ENCODE measurements at places on chromosomes 1 and 21.

GRCh38 chr1:14135070-14135469, 435.1 kb downstream of the PRDM2 start:
- DNase-seq = no peak

DNA sequence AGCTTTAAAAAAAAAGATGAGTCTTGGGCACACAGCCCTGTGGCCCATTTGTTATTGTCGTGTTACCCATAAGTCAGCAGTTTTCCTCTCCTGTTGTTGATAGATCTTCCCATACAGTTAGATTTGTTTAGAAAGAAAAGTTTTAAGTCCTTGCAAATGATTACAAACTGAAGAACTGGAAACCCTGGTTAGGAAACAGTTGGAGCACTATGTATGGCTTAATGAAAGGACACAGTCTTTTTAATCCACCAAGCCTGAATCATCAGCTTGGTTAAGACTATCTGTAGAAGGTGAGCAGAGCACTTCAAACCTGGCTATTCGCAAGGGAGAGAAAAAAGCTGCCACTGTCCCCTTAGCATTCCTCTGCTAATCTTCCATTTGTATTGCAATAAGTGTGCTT, 241.0 kb downstream of the DISC1 start:
- DNase-seq = no peak

- no peak for DNase-seq
Measured at GRCh38 chr1:175744833-175745232, 1.4 kb upstream of the TNR start.

DNA sequence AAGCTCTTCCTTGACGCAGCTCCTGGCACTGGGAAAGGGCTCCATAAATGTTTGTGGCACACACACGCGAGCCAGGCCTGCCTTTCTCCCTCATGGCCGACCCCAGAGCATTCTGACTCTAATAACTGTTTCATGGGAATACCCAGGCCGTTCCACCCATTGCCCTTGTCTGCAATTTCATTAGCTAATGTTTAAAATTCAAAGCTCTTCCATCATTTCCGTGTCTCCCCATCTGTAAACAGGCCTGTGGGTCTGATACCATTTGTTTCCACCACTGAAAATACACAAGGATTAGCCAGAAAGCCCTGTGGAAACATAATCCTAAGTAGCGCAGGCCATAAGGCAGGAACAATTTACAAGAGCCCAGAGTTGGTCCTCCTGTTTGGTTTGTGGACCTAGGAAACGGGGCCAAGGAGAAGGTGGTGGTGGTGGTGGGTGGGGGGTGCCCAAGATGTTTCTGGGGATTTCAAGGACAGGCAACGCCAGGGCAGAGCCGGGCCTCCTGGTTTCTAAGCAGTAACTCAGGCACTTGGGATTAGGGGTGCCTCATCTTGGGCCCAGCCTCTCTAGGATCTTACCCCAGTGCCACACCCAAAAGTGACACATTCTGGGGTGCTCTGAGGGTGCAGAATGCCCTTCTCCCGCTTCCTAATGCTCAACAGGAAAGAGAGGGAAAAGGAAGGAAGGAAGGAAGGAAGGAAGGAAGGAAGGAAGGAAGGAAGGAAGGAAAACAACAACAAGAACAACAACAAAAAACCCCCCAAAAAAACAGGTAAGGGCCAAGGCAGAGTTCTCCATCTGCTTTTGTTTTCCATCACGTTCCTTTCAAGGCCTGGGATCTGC, 79.4 kb downstream of the SSBP3 start:
- DNase-seq = no peak

DNA sequence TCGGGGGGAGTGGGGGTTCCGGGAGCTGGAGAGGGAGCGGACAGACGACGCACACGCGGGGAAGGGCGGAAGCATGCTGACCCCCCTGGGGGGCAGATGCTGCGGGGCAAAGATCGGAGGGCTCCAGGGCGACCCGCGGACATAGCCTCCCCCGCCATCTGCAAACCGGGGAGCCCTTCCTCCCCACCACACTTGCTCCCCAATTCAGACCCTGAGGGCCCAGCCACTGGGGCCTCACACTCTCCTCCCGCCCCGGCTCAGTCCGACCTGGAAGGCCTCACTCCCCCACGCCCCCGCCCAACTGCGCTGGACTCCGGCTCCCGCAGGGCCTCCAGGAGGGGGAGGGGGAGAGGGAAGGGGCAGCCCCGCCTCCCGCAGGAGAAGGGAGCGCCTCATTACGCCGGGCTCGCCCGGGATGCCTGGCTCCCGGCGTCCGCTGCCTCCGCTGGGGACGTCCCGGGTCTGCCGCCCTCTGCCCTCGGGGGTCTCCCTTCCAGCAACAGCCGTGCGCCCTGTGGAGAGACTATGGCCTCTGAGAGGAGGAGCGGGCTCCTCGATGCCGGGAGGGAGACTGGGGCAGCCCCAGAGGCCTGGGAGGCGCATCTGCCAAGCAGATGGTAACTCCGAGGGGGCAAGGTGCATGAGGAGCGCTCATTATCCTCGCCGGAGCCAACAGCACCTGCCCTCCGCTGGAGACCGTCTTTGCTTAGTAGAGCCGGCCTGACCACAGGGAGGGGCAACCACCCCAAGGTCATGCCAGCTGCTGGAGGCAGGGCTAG, 636 bp upstream of the CAMK2N1 start:
- DNase-seq = peak; percentile 83
